Stimulated activated CD8-positive, alpha-beta memory T cell treated with anti-CD3 and anti-CD28 coated beads, Interleukin-15, amount 100 ng/mL, for 4 hours (primary cell): ENCODE measurements at places on chromosomes 1 and 21.

DNA sequence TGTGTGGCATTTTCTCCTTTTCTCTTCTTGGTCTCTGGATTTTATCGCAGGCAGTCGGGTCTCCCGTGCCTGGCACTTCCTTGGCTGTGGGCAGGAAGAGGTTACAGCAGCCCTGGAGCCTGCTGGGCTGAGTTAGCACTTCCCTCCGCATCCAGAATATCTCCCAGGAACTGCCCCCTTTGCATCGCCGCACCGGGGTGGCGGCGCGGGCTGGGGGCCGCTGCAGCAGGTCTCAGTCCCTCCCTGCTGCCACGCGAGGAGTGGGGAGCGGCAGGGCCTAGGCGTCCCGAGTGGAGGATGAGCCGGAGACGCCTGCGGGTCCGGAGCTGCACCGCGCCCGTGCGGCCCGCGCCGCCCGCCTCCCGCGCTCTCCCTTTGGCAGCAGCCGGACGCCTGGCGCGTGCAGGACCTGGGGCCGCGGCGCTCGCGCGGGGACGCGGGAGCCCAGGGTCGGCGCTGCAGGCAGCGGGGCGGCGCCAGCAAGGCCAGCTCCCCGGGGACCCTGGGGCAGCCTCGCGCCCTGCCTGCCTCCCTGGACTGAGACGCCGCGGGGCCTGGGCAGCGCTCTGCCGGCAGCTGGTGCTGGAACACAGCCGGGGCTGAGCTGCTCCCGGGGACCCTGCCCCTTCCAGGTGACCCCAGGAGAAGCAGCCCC lies 192.8 kb downstream of the PRDM2 start:
- DNase-seq, result no peak

GRCh38 chr21:42214081-42214750 lies 4.7 kb upstream of the ABCG1 start:
- no peak for DNase-seq

GRCh38 chr1:186187601-186188000 lies 187.5 kb downstream of the TPR start:
- no peak for DNase-seq

- no peak for DNase-seq
Measured at GRCh38 chr1:10082785-10083479, 50.2 kb downstream of the UBE4B start.

DNA sequence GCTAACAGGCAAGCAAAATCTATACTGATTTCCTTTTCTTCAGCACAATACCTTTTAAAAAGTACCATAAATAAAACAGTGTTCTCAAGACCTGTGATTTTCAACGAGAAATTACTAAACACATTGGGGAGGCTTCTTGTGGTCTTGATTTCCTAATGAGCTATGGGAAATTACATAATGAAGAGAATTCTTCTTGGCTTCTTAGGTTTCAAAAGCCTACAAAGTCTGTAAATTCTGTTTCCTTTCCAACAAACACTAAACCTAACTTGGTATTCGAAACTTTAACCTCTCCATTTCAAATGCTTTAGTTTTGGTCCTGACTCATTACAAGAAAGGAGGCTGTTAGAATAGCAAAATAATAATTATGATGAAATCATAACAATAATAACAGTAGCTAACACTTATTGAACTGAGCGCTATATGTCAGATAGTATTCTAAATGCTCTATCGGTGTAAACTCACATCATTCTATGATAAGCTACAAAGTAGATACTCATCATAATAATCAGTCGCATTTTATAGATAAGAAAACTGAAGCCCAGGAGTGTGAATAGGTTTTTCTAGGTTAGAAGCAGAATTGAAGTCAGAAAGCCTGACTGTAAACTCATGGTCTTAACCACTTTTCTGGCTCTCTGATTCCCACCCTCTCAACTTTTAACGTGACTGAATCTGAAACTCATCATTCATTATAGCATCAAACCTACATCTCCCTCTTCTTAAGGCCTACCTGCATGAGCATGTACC lies 486.7 kb downstream of the SMYD3 start:
- DNase-seq, result no peak

DNA sequence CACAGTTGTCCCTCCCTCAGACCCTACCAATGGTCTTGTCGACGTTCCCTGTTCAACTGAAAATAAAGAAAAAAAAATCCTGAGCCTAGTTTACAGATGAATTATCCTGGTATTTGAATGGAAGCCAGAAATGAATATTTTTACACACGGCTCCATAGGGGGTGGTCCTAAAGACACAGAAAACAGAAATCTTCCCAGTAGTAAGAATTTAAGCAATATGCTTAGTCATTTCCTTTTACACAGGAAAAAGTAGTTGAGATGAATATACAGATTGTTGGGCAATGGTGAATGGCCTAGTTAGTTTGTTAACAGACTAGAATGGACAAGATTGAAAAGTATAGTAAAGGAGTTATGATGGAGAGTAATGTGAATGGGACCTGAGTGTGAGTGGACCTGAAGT lies 67.4 kb downstream of the RGS18 start:
- DNase-seq, result no peak

DNA sequence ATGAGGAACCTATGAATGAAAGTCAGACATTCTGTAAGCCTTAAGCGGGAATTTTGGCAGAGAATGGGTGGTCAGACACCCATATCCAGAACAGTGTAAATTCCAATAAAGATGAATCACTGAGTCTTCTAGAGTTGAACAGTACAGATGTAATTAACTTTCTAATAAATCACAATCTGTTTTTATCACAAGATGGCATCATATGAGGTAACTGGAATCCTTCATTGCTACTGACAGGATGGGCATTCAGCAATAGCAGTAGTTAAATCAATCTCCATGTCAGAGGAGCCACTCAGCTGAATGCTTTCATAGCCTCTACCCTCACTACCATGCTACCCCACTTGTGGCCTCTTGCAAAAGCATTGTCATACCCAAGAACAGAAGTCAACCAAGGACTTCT lies 690.3 kb downstream of the AMY1C start:
- no peak for DNase-seq

GRCh38 chr21:42746593-42747275 lies 93.3 kb downstream of the PDE9A start:
- no peak for DNase-seq

DNA sequence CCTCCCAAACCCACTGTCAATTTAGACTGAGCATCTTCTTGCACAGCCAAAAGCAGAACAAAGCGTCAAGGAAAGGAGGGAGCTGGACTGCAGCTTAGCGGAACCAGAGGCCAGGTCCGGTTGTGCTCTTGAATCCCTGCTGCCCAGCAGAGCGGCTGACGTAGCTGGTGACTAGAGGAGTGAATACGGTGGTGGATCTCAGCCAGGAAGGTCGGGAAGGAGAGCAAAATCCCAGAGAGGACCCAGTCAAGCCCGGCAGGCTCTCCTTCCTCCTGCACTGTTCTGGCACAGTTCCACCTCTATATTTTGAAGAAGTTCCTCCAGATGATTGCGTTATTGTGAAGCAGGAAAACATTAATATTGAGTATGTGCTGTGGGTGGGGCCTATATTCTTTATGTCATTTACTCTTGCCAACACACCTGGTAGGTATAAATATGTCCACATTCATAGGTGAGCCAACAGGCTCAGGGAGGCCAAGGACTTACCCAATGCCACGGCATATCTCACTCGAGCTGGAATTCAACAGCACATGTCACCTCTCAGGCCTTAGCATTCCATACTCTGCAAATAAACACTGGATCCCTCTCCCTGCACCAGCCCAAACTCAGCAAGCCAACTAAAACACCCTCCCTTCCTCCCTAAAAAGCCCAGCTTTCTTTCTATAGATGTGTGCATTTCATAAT lies 23.6 kb upstream of the ABCB10 start:
- DNase-seq, result no peak

- DNase-seq, result no peak
Measured at GRCh38 chr1:45329445-45329844, 2.8 kb downstream of the HPDL start.

DNA sequence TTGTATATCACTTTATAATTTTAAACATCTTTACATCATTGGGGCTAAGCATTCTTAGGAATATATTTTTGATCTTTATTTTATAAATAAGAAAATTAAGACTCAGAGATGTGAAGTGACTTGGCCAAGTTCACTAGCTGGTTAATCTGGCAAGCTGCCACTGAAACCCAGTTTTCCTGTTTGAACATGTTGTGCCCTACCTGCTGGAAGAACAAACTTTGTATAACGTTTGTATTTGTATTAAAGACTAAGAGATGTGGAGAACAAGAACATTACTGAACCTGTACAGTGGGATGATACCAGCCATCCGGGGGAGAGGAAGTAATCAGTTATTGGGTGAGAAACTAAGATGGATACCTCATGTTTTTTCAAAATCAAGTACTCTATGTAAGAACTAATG lies 77.2 kb upstream of the SIPA1L2 start:
- no peak for DNase-seq

DNA sequence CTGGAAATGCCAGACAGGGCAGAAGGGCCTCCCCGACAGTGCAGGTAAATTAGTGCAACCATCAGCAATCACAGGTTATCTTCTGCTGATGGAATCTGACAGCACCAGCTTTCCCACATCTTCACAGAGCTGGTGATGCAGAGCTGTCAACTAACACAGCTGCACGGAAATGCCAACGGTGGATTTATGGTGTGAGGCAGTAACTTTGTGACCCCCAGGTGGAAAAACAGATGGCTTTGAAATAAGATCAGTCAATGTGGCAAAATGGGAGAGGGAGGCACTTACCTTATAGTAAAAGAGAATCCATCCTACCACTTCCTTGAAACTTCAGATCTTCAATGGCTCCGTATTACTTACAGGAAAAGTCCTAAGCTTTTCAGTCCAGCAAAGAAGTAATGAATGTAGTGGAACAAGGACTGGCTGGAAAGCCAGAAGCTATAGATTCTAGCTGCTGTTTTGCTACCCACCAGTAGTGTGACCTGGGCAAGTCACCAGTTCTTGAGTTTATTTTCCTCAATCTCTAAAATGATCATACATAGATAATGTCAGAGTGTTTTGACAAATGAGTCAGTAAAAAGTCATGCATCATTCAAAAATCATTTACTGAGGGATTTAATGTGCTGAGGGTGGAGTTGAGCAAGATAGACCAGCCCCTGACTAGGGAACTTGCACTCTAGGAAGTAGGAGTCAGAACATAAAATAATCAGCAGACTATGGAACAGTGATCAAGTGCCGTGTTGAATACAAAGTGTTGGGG lies 245.7 kb upstream of the JUN start:
- DNase-seq, result no peak

- no peak for DNase-seq
Measured at GRCh38 chr1:174112489-174113162, 46.7 kb upstream of the RABGAP1L start.

DNA sequence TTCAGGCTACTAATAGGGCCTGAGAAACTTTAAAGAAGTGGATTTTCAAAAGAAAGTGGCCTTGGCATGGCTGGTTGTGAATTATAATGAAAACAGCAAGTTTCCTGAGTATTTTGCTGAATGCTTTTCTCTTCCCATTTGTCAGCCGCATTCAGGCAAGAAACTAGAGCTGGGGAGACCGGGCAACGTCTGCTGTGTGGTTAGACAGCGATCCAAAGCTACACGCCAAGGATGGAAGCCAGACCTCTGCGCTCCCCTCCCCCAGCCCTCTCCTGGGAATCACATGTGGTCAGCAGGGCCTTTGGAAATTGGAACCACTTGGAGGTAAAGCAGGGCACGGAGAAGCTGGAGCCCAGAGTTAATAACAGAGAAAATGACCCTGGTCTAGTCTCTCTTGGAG lies 114.1 kb upstream of the CD34 start:
- DNase-seq, result no peak

GRCh38 chr1:209742409-209743144 lies 13.3 kb upstream of the TRAF3IP3 start:
- DNase-seq, result no peak

DNA sequence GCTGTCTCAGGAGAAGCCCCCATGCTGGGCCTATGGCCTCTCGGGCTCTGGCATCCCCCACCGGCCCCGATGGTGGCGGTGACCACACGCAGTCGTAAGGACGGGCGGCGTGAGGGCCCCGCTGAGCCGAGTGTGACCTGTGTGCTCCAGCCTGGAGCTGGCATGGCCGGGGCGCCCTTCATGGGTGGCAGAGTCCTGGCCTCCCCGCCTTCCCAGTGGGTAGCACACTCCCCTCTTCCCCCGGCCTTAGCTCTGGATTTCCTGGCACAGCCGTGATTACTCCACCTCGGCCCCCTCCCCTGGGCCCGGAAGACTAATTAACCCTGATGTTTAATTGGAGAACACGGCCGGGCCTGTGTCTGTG lies 44.6 kb downstream of the SLX9 start:
- DNase-seq, result no peak

DNA sequence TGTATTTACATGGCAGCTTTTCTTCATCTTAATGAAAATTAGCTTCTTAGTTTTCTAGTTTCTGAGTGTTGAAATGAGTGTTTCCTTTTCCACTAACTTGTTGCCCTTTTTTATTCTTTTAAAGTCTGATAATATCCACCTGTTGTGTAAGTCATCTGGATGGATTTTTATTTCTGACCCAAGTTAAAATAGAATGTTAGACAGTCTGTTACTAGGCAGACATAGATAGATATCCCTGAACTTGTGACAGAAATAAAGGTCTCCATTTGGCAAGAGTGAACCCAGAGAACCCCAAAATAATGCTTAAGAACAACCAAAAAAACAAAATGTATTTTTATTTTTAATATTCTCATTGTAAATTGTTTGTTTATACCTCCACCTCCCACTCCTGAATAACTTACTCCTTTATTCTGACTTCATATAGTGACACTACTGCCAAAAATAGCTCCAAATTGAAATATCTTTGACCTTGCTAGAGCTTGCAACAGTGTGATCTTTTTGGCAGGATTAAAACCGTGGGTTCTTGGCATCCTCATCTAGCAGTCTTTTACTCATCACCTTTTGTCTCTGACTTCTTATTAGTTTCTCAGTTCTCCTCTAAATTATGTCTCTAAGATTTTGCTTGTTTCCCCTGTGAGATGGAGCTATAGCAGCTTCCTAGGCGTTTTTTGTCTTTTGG lies 26.9 kb upstream of the SH3D21 start:
- DNase-seq, result no peak

DNA sequence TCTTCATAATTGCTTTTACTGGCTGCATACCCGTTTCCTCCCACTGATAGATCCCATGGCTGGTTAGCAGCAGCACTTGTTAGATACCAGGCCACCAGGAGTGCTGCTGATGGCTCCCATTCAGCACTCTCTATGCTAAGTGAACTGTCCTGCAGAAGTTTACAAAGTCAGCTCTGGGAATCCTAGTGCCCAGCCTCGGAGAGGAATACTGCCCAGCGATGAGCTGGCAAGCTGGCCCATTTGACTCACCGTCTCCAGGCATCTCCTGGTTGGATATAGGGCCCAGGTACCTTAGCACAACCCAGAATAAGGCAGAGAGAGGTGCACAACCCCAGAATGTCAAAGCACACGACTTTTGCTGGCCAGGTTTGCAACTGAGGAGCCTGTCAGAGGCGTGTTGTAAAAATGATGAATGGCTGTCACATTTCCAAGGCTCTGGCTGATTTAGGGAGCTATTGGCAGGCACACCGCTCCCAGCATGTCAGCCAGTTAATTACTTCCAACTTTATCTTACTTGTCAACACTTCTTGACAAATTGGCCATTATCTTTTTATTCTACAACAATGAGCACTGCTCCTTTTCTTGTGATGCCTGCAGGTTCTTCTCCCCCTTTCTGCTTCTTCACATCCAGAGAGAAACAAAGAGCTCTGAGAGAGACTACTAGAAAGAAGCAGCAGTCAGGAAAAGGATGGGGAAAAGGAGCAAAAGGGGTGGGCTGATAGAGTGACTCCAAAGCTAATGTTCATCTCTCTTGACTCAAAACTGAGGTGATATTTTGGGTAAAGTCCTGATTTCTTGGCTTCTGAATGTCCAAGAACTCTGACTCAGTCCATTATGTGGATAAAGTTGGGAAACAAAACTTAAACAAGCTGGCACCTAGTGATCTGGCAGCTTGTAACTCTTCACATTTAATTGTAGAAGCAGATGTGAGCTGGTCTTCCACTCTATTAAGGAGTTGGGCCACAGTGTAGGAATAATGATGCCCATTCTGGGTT lies 10.8 kb upstream of the ANGPTL7 start:
- no peak for DNase-seq
